ENCODE measurements at places on chromosomes 7 and 10.

- no peak for DNase-seq
Measured at GRCh38 chr10:14056610-14057332, 274.0 kb downstream of the FRMD4A start.

- no peak for DNase-seq
Measured at GRCh38 chr10:110793886-110794285, 77.8 kb upstream of the PDCD4 start.

GRCh38 chr7:28533267-28533666, 120.9 kb downstream of the CREB5 start:
- no peak for DNase-seq

GRCh38 chr7:20828947-20829346, 42.3 kb upstream of the SP8 start:
- no peak for DNase-seq

DNA sequence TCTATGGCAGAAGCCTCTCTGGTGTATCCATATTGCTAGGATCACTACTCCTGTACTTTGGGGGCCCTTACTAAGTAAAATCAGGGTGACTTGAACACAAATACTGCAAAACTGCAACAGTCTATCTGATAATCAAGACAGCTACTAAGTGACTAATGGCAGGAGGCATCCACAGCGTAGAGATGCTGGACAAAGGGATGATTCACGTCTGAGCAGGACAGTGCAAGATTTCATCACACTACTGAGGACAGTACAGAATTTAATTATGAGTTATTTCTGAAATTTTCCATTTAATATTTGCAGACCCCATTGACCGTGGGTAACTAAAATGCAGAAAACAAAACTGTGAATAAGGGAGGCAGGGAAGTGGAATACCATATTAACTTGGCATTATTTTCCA, 10.4 kb downstream of the CUL2 start:
- DNase-seq = no peak

DNA sequence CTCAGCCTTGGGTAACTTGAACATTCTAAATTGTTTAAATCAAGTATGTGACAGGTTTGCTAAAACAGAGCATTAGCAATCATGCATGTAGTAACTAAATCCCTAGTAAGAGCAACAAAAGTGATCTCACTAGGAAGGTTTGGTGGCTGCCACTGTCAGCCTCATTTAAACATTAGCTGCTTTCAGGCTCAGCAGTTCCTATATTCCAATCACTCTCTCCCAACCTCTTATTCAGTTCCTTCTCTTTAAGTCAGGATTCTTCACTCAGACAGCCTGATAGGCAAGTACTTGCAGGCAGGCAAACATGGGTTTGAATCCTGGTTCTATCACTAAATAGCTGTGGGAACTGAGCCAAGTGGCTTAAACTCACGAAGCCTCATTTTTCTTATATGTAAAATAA, 3.6 kb downstream of the CREB3L2 start:
- no peak for DNase-seq

GRCh38 chr10:120960725-120961124, 109.6 kb downstream of the WDR11 start:
- DNase-seq = no peak

GRCh38 chr10:105691811-105692210, 1050.7 kb downstream of the SORCS3 start:
- DNase-seq = no peak

DNA sequence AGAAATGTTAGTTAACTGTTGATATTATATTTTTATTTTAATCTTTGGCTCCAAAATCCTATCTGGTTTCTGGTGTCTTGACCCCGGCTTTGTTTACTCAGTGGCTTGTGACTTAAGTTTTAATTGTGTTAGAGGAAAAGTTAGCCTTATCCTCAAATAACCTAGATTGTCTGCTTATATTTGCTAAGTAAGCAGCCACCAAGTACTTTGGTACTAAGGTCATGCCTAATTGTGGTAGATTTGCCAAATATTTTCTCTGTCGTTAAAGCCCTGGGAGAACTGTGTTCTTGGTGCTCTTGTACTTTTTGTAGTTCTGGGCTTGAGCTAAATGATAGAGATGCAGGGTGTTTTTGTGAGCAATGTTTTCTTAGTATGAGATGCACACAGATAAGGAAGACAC, 34.8 kb downstream of the GPR158 start:
- DNase-seq = no peak

DNA sequence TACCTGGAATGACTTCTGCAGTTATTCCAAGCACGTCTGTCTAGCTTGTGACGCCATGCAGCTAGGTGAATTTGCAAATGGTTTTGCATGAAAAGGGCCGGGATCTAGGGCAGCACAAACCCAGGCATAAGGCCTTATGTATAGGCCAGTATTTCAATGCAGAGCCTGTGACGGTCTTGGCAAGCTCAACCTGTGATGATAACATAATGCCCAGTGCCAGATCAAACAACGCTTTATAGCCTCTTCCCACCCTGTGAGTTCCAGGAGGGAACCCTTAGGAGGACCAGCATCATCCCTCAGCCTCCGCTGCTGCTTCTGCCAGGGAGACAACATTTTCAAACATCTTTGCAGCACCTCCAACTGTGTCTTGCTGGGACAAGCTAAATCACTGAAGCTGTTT, 390.7 kb downstream of the INHBA start:
- no peak for DNase-seq

- DNase-seq = no peak
Measured at GRCh38 chr7:27080844-27081436, 14.9 kb downstream of the HOXA1 start.

DNA sequence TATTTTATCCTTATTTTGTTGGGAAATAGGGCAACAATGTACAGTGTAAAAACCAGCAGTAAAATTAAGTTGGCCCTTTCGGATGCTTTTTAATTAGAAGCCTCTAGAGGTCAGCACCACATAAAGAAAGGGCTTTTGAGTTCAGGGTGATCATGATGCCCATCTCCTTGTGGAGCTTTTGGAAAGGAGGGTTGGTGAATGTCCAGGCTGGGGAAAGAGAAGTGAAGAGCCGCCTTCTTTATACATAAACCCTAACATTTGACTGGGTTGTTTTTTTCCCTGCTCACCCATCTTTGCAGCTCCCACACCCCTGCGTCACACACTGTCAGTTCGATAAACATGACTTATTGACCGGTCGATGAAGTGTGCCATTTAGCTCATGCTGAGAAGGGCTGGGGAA, 29.8 kb downstream of the MTURN start:
- DNase-seq = no peak

- DNase-seq = no peak
Measured at GRCh38 chr7:30396389-30396788, 82.2 kb downstream of the NOD1 start.

DNA sequence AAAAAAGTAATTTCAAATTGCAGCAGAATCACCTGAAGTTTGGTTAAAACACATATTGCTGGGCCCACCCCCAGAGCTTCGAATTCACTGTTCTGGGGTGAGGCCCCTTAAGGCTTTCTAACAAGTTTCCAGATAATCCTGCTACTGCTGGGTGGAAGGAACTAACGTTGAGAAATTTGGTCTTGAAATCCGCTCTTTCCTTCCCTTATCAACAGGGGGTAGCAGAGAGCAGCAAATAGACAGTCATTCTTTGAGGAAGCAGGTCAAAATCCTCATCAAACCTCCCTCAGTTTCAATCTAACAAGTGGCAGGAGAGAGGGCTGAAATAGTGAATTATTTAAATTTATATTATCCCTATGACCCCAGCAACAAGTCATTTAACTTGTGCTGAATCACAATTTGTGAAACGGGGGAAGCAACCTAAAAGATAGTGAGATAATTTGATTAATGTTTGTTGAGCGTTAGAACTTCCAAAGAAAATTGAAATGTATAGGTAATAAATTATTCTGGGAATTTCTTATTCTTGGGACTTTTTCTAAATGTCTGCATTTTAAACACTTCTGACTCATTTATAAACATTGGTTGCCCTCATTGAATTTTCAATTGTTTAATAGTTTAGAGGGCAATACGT, 21.7 kb upstream of the MALSU1 start:
- no peak for DNase-seq

GRCh38 chr7:131045526-131045925, 282.1 kb upstream of the MKLN1 start:
- DNase-seq = no peak

All from stimulated activated CD4-positive, alpha-beta T cell treated with anti-CD3 and anti-CD28 coated beads, Interleukin-1b, Interleukin-23, amount 100 ng/mL, for 1 hour (primary cell).